ENCODE measurements at places on chromosomes 1 and 21. TPM values are rescaled to one million over a fixed set of nuclear protein-coding genes. Genes with fewer than 3 reads are reported as not detected.

DNA sequence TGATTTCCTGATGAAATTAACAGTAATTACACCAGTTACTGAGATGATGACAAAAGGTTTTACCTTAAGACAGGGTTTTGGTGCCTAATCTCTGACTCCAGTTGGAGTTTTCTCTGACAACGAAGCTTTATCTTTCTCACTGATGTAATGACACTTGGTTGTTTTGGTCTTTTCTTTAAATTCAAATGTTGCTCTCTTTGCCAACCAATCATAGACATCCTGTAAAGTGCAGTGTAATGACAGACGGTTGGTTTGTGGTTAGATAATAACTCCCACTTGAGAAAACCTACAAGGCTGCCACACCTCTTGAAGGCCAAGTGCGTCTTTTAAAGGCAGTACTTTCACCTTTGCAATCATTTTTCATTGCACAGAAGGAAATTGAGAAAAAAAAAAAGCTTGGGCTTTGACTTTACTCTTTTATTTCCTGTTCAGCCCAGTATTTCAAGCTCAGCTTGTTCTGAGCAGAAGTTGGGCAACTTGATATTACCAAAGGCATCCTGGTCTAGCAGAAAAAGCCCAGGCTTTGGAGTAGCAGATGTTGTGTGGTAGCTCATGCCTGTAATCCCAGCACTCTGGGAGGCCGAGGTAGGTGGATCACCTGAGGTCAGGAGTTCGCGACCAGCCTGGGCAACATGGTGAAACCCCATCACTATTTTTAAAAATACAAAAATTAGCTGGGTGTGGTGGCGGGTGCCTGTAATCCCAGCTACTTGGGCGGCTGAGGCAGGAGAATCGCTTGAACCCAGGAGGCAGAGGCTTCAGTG is 14.9 kb downstream of the PDIK1L start:
- H3K4me3 ChIP-seq: peak overlapping the region; percentile 12
- no peaks in the 10 kb centered on the region for H3K36me3 ChIP-seq
- H3K4me1 ChIP-seq: peaks cover 22% of the 10 kb centered on the region
- H3K27me3 ChIP-seq: no peaks in the 10 kb centered on the region
- H3K27ac ChIP-seq: peak overlapping the region; percentile 84
- DNase-seq: peak; percentile 76

DNA sequence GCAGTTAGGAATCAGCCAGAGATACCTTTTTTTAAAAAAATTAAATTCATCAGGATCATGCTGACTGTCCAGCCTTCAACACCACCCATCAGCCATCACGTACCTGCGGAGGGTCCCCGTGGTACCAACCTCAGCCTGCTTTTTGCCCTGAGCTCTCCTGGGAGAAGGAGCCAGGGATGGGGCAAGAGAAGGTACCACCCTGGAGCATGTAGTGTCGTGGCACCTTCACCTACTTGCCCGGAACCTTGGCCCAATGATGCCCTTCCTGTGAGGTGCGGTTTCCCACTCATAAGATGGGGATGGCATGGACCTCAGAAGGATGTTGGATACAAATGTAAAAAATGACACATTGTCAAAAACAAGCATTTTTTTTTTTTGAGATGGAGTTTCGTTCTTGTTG is 88.4 kb upstream of the C1orf174 start:
- no peak overlapping the region for H3K27ac ChIP-seq
- peaks cover 6% of the 10 kb centered on the region for H3K36me3 ChIP-seq
- H3K4me1 ChIP-seq: no peaks in the 10 kb centered on the region
- no peaks in the 10 kb centered on the region for H3K27me3 ChIP-seq

- no peaks in the 10 kb centered on the region for H3K27me3 ChIP-seq
- H3K27ac ChIP-seq: no peak overlapping the region
- H3K36me3 ChIP-seq: peaks cover 5% of the 10 kb centered on the region
- peaks cover 25% of the 10 kb centered on the region for H3K4me1 ChIP-seq
These were observed 4.9 kb downstream of the TRIM46 start for GRCh38 chr1:155178441-155179111.

Gene CORT
- total RNA-seq: 0.66 TPM

Gene DPM3
- 86.4 TPM for total RNA-seq
